Esophagus mucosa (tissue), 1 donor: ENCODE measurements at places on chromosomes 6 and 20.

DNA sequence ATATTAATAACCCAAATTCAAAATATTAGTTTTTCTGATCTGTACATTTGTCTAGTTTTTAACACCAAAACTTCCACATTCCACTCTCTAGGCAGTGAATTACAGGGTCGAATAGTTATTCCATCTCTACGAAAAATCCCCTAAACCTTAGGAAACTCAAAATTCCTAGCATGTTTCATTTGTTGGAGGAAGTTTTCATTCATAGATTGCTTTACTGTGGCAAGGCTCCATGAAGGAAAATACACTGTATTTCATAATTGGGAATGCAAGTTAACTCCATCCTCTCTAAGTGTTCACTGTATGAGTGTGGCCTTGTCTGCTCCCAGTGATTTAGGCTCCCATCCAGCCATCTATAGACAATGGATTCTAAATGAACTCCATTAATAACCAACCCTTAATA is 296.1 kb downstream of the TENT5A start:
- no peak for ATAC-seq

GRCh38 chr20:59825944-59826759 is 107.3 kb downstream of the SYCP2 start:
- peak; percentile 72 for ATAC-seq

DNA sequence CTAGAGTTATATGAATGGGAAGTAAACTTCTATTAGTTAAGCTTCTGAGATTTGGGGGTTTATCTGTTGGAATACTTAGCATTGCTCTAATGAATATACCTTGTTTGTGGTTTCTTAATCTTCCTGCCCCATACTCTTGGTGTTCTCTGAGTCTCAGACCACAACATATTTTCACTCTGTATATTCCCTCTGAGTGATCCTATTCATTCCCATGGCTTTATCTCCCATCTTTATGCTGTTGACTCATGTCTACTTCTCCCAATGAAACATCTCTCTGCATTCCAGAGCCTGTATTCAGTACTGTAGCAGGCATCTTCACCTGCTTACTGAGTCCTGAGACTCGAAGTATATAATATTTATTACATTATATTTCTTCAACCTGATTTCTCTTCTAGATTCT is 283.7 kb upstream of the MAP3K7 start:
- no peak for ATAC-seq

DNA sequence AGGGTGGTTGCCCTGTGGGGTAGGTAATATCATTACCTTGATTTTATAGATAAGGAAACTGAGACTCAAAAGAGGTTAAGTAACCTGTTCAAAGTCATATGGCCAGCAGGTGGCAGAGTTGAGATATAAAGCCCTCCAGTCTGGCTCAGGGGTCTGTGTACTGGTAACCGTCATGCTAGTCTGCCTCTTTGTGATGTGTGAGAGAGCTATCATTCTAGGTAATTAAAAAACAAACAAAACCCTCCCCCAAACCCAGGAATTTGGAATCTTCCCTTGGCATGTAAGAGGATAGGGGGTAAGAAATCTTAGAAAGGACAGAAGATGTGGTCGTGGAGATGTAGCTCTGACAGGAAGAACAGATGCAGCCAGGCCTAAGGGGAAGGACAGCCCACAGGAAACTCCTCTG is 206.0 kb downstream of the CDC5L start:
- no peak for ATAC-seq

- no peak for ATAC-seq
Observed at GRCh38 chr6:154157082-154157481, 118.0 kb downstream of the OPRM1 start.

DNA sequence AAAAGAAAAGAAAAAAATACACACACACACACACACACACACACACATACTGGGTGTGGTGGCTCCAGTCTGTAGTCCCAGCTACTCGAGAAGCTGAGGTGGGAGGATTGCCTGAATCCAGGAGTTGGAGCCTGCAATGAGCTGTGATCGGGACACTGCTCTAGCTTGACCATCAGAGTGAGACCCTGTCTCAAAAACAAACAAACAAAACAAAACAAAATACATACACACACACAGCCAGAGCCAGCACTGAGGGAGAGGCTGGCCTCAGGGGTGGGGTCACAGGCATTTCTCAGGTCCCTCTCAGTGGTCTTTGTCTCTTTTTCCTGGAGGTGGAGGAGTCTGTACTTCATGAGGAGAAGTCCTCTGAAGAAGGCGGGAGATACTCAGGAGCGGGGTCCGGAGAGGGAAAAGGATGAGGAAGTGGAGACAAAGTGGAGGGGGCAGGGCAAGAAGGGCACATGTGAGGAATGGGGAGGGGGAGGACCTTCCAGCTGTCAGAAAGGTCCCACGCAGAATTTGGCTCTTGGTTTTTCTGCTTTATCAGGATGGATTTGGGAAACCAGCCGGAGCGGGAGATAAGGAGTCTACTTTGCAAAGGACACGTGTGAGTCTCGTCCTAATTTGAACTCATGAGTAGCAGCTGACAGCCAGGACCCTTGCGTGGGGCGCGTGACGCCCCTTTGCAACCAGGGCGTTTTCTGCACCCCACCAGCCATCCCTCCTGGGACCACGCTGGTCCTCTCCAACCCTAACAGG is 7.7 kb upstream of the MICB start:
- no peak for ATAC-seq

DNA sequence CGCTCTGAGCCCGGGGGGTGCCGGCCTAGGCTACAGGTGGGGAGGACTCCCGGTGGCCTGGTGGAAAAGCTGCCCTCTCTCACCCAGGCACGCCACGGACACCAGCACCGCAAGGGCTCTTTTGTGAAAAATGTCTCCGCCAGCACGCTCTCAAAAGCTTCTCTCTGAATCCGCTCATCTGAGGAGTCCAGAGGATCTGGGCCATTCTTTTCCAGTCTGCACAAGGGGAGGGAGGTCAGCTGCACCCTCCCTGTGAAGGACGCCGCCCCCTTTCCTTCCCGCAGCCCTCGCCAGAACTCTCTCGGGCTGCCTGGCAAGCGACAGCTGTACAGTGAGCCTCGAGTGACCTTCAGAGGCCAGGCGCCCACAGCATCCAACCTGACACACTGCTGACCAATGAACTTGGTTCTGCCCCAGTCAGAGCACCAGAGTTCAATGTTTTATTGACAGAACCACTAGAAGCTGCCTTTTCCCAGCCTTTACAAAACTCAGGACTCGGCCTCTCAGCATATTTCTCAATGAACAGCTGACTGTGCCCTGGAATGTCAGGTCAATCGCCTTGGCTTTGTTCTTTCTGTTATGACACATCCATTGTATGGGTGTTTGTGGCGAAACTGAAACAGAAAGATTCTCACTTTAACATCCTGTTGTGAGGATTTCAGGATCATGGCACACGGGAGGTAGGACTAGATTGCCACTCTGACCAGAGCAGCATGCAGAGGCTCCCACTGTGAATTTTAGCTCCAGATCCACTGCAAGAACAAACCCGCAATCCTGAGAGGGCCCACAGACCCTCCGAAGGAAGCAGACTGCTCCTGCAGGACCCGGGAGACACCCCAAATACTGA is 26.7 kb downstream of the SERPINB9 start:
- peak; percentile 80 for ATAC-seq
